ENCODE measurements at places on chromosomes 5 and 9.

DNA sequence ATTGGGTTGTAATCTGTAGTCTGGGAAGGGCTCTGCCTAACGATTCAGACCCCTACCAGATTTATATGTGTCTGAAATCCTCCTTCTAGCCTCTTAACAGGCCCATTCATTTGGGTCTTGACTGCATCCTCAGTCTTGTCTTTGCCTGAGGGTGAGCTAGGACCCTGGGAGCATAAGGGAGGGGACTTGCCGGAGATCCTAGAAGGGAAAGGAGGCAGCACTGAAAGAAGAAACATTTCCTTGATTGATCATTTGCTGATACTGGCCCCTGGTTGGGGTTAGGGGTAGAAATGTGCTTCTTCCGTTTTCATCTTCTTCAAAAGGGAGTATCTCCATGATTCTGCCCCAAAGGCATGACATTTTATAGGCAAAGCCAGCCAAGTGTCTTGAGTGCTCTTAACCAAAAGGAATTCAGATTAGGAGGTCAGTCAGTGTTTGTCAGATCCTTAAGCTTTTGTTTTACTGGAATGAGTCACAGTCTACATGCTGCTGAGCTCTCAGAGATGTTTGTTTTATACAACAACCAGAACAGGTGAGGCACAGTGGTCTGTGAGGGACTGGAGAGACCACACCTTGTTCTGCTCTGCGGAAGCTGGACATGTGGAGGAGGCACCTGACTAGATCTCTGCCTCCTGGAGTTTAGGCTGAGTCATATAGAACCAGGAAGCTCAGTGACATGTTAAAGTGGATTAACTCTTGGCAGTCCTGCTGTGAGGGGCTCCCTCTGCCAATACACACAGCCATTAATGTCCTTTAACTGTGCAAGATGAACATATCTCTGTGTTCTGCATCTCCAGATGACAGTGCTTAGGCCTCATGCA is 37.7 kb downstream of the PCDHAC2 start:
- peak overlapping the region; percentile 98 for H3K27ac ChIP-seq
- H3K4me1 ChIP-seq: peaks cover 49% of the 10 kb centered on the region
- peak overlapping the region; percentile 54 for H3K4me3 ChIP-seq
- peaks cover 22% of the 10 kb centered on the region for H3K36me3 ChIP-seq
- peak; percentile 89 for DNase-seq
- H3K27me3 ChIP-seq: no peaks in the 10 kb centered on the region

GRCh38 chr5:15474143-15474719 is 25.7 kb upstream of the FBXL7 start:
- no peak overlapping the region for H3K4me3 ChIP-seq
- no peaks in the 10 kb centered on the region for H3K36me3 ChIP-seq
- DNase-seq: no peak
- no peaks in the 10 kb centered on the region for H3K4me1 ChIP-seq
- H3K27ac ChIP-seq: no peak overlapping the region

DNA sequence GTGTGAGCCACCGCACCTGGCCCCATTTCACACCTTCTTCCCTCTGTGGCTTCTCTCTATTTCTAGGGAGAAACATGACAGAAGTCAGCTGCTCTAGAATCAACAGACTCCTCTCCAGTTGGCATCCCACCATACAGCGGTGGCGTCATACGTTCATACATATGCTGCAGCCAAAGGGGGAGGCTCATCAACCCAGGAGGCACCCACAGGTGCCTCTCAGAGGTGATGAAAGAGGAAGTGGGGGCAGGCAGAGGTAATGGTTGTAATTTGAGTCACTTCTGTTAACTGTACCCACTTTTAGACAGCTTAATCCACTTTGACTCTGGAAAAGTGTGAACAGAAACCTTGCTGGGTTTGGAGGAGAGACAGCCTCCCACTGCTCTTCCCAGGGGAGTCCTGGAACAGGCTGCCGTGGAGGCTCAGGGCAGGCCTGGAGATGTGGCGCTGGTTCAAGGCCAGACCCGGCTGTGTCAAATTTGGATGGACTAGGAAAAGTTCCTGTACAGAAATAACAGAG is 47.3 kb upstream of the SUB1 start:
- H3K4me3 ChIP-seq: no peak overlapping the region
- no peaks in the 10 kb centered on the region for H3K36me3 ChIP-seq
- H3K27ac ChIP-seq: no peak overlapping the region
- DNase-seq: no peak
- no peaks in the 10 kb centered on the region for H3K27me3 ChIP-seq

- H3K36me3 ChIP-seq: peaks cover 22% of the 10 kb centered on the region
- H3K4me3 ChIP-seq: no peak overlapping the region
- no peaks in the 10 kb centered on the region for H3K27me3 ChIP-seq
- peaks cover 2% of the 10 kb centered on the region for H3K4me1 ChIP-seq
- no peak for DNase-seq
Measured at GRCh38 chr9:135933114-135933513, 25.8 kb upstream of the CAMSAP1 start.

DNA sequence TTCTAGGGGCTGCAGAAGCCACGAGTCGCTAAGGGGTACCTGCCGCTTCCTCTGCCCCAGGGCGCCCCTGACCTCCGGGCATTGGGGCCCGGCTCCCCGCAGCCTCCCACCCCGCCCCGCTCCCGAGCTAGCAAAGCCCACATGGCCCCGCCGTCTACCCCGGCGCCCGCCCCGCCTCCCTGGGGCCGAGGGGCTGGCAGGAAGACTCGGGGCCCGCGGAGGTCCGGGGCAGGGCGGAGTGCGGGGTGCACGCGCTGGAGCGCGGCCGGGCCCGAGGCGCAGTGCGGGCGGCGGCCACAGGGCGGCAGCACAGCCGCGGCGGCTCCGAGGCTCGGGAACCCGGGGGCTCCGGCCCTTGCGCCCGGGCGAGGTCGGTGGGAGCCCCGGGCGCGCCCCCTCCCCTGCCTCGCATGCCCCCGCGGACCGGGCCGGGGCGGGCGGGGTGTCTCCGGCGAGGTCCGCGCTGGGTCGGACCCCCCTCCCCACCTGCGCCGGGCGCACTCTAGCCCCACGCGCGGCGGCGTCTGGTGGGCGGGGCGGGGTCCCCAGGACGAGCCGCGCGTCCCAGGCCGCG is 6.7 kb downstream of the NRARP start:
- peak; percentile 71 for DNase-seq
- peaks cover 52% of the 10 kb centered on the region for H3K36me3 ChIP-seq
- H3K27me3 ChIP-seq: no peaks in the 10 kb centered on the region
- H3K27ac ChIP-seq: no peak overlapping the region
- no peak overlapping the region for H3K4me3 ChIP-seq
- peaks cover 27% of the 10 kb centered on the region for H3K4me1 ChIP-seq

DNA sequence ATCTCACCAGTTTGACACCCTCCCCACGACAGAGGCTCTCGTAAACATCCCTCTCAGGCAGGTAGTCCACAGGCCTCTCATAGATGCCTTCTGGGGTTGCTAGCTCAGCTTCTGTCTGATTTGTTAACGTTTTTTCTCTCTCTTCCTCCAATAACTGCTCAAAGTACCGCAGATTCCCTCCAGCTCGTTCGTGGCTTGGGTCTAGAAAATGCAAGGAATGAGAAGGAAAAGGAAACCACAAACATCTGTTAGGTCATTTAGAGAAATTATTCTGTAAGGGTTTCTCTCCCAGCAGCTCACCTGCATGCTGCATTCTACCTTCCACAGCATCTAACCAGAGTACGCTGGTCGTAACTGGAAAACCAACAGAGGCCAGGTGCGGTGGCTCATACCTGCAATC is 18.5 kb downstream of the P4HA2 start:
- no peak for DNase-seq
- H3K27me3 ChIP-seq: no peaks in the 10 kb centered on the region
- no peaks in the 10 kb centered on the region for H3K4me1 ChIP-seq
- H3K27ac ChIP-seq: no peak overlapping the region
- H3K36me3 ChIP-seq: peaks cover 6% of the 10 kb centered on the region

- H3K4me3 ChIP-seq: no peak overlapping the region
- no peak for DNase-seq
- no peaks in the 10 kb centered on the region for H3K27me3 ChIP-seq
- H3K4me1 ChIP-seq: no peaks in the 10 kb centered on the region
- H3K27ac ChIP-seq: no peak overlapping the region
Measured at GRCh38 chr5:117588611-117589010, 1014.0 kb upstream of the SEMA6A start.

GRCh38 chr5:119187776-119188529 is 117.1 kb downstream of the DMXL1 start:
- H3K4me3 ChIP-seq: no peak overlapping the region
- no peak overlapping the region for H3K27ac ChIP-seq
- no peak for DNase-seq

GRCh38 chr5:57324861-57325260 is 151.0 kb downstream of the GPBP1 start:
- H3K36me3 ChIP-seq: peaks cover 7% of the 10 kb centered on the region
- no peak overlapping the region for H3K27ac ChIP-seq
- peaks cover 16% of the 10 kb centered on the region for H3K4me1 ChIP-seq

DNA sequence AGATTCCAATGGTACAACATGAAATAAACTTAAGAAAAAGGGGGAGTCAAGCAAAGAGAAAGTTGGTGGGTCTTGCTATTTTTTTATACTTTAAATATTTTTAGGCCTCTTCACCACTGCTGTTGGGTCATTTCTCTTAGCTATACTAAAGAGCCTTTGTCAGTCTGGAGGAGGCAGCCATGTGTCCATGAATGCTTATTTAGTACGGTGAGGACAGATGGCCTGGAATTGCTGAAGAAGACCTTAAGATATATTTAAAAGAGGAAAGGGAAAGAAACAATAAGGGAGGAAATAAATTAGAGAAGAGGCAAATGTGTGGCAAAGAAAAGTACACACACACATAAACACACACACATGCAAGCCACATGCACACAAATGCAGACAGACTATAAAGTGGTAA is 560.5 kb upstream of the MEF2C start:
- H3K27ac ChIP-seq: no peak overlapping the region
- no peak overlapping the region for H3K4me3 ChIP-seq
- peaks cover 18% of the 10 kb centered on the region for H3K4me1 ChIP-seq
- H3K36me3 ChIP-seq: no peaks in the 10 kb centered on the region

- peak; percentile 45 for DNase-seq
- H3K27ac ChIP-seq: peak overlapping the region; percentile 90
- H3K27me3 ChIP-seq: no peaks in the 10 kb centered on the region
- peaks cover 45% of the 10 kb centered on the region for H3K4me1 ChIP-seq
Measured at GRCh38 chr5:16521521-16522483, 56.2 kb upstream of the ZNF622 start.

DNA sequence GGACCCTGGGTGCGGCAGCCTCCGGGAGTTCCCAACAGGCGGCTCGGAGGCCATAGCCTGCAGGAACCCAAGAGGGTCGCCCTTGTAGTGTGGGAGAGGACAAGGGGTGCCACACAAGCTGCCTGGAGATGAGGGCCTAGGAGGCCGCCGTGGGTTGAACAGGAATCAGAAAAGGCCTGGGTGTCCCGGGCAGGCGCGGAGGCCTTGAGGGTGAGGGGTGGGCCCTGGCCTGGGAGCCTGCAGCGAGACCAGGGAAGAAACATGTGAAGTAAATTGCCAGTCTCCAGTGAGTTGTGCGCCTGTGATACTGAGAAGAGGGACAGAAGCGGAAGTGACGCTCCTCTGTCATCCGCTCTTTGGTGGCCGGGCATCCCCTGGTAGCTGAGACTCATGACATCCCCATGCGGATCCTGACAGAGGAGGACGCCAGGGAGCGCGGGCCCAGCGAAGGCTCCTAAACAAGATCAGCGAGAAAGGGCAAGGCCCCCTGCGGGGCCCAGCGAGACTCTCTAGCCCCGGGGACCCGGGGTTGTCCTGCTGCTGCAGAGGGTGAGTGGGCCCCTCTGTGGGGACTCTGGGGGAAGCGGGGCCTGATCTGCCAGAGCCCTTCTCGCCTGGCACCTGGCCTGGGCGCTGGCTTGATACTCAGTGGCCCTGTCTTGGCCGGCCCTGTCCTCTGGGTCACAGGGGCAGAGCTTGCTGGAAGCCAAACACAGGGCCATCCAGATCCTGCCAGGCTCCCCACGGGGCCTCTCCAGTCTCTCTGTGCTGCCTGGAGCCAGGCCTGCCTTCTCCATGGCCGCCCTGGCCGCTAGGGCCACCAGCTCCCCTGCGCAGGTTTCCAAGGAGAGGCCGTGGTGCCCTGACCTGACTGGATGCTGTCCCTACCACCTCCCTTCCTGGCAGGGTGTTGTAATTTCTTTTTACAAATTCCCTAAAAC is 788.4 kb downstream of the TLE4 start:
- no peak overlapping the region for H3K4me3 ChIP-seq
- H3K27ac ChIP-seq: no peak overlapping the region
- no peaks in the 10 kb centered on the region for H3K27me3 ChIP-seq
- no peaks in the 10 kb centered on the region for H3K36me3 ChIP-seq

DNA sequence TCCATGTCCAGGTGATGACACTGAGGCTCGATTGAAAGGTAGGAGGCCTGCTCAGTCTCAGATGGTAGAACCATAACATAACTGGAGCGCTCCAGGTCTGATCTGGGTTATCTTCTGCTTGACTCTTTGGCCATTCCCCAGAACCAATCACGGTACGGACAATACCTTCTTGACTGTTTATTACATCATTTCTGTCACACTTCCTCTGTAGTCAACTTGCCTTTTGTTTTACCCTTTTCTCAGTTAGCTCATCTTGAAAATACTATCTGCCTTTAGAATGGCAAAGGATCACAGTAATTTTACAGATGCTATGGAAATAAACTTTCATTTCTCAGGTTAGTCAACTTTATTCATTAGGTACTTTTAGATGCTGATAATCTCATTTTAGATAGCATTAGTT is 22.4 kb downstream of the GLRA1 start:
- H3K4me3 ChIP-seq: no peak overlapping the region
- no peaks in the 10 kb centered on the region for H3K36me3 ChIP-seq
- no peaks in the 10 kb centered on the region for H3K4me1 ChIP-seq

- DNase-seq: no peak
- no peaks in the 10 kb centered on the region for H3K4me1 ChIP-seq
- H3K36me3 ChIP-seq: no peaks in the 10 kb centered on the region
- no peak overlapping the region for H3K27ac ChIP-seq
- no peak overlapping the region for H3K4me3 ChIP-seq
Measured at GRCh38 chr9:121207371-121207940, 5.8 kb upstream of the RAB14 start.

- no peak overlapping the region for H3K4me3 ChIP-seq
- H3K36me3 ChIP-seq: no peaks in the 10 kb centered on the region
- H3K27me3 ChIP-seq: peaks cover 59% of the 10 kb centered on the region
- DNase-seq: no peak
- H3K27ac ChIP-seq: no peak overlapping the region
Measured at GRCh38 chr5:150065886-150066285, 20.5 kb downstream of the CSF1R start.

- H3K4me1 ChIP-seq: no peaks in the 10 kb centered on the region
- DNase-seq: no peak
- H3K27ac ChIP-seq: no peak overlapping the region
- no peaks in the 10 kb centered on the region for H3K36me3 ChIP-seq
- H3K4me3 ChIP-seq: no peak overlapping the region
- peaks cover 95% of the 10 kb centered on the region for H3K27me3 ChIP-seq
Measured at GRCh38 chr9:89802781-89803355, 198.1 kb downstream of the GADD45G start.

GRCh38 chr5:103674739-103675138 is 112.2 kb upstream of the NUDT12 start:
- peaks cover 11% of the 10 kb centered on the region for H3K4me1 ChIP-seq
- DNase-seq: no peak
- H3K27me3 ChIP-seq: no peaks in the 10 kb centered on the region
- H3K4me3 ChIP-seq: no peak overlapping the region
- H3K27ac ChIP-seq: no peak overlapping the region

- H3K4me3 ChIP-seq: no peak overlapping the region
- DNase-seq: no peak
- H3K27me3 ChIP-seq: no peaks in the 10 kb centered on the region
Measured at GRCh38 chr9:75499812-75500211, 390.7 kb upstream of the PCSK5 start.

GRCh38 chr9:21825637-21826036 is 23.2 kb downstream of the MTAP start:
- peak overlapping the region; percentile 58 for H3K27ac ChIP-seq
- no peak for DNase-seq
- H3K36me3 ChIP-seq: peaks cover 81% of the 10 kb centered on the region

GRCh38 chr5:160787240-160787639 is 64.8 kb downstream of the ATP10B start:
- no peak overlapping the region for H3K27ac ChIP-seq
- H3K4me3 ChIP-seq: peak overlapping the region; percentile 1
- DNase-seq: peak; percentile 78
- H3K4me1 ChIP-seq: peaks cover 12% of the 10 kb centered on the region
